ENCODE measurements at places on chromosomes 16 and 17.

GRCh38 chr16:1543085-1543896 is 9.8 kb downstream of the TMEM204 start:
- H3K4me3 ChIP-seq: no peak overlapping the region
- H3K36me3 ChIP-seq: no peaks in the 10 kb centered on the region
- H3K4me1 ChIP-seq: no peaks in the 10 kb centered on the region
- DNase-seq: no peak

- DNase-seq: no peak
- H3K4me1 ChIP-seq: peaks cover 16% of the 10 kb centered on the region
- no peaks in the 10 kb centered on the region for H3K36me3 ChIP-seq
- H3K27me3 ChIP-seq: no peaks in the 10 kb centered on the region
These were observed 201.3 kb downstream of the XYLT1 start for GRCh38 chr16:17269439-17269838.

DNA sequence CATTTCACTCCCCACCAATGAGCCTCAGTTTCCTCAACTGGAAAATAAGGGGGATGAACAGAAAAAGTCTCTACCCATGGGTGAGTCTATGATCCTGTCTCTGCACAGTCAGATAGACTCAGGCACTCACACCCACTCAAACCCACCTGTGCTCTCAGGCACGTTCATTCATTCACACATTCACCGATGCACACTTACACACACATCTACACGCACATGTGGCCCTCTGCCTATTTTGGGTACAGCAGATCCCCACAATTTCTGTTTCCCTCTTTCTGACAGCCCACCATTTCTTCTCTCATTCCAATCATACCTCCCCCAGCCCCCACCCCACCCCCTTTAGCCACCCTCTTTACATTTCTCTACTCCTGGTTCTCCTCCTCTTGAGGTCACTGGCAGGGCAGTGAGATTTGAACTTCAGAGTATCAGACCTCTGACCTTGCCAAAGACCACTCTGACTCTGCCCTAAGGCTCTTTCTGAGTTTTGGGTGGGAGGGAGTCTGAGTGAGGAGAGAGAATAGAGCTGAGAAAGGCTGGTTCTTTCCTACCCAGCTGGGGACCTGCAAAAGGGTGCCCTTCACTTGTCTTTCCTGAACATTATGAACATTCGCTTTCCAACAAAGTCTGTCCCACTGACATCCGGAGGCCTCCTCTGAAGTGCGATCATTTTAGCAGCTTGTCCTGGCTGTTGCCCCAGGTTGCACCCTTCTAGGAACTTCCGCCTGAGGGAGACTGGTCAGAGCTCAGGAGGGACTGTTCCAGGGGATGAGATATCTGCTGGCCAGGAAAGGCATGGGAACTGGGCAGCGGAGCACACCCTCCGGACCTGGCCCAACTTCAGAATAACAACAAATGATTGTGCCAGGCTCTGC is 10.1 kb upstream of the COL1A1 start:
- H3K4me1 ChIP-seq: peaks cover 33% of the 10 kb centered on the region
- H3K36me3 ChIP-seq: no peaks in the 10 kb centered on the region
- peak overlapping the region; percentile 75 for H3K27ac ChIP-seq
- H3K4me3 ChIP-seq: peak overlapping the region; percentile 12
- H3K27me3 ChIP-seq: peaks cover 34% of the 10 kb centered on the region

GRCh38 chr17:885971-886571 is 93.5 kb downstream of the NXN start:
- no peak overlapping the region for H3K4me3 ChIP-seq
- no peaks in the 10 kb centered on the region for H3K27me3 ChIP-seq
- DNase-seq: no peak
- H3K4me1 ChIP-seq: peaks cover 16% of the 10 kb centered on the region

- no peaks in the 10 kb centered on the region for H3K27me3 ChIP-seq
- peak overlapping the region; percentile 93 for H3K4me3 ChIP-seq
- H3K27ac ChIP-seq: peak overlapping the region; percentile 50
- DNase-seq: no peak
- H3K4me1 ChIP-seq: peaks cover 34% of the 10 kb centered on the region
These were observed 1.2 kb downstream of the NFATC3 start for GRCh38 chr16:68086336-68086841.

- no peak overlapping the region for H3K27ac ChIP-seq
- no peaks in the 10 kb centered on the region for H3K4me1 ChIP-seq
- peaks cover 63% of the 10 kb centered on the region for H3K27me3 ChIP-seq
- no peak overlapping the region for H3K4me3 ChIP-seq
- peak; percentile 47 for DNase-seq
These were observed 611 bp downstream of the RRAD start for GRCh38 chr16:66924527-66925321.

- H3K4me1 ChIP-seq: peaks cover 21% of the 10 kb centered on the region
- peak; percentile 84 for DNase-seq
- H3K36me3 ChIP-seq: peaks cover 4% of the 10 kb centered on the region
- peak within 1 kb of the TSS; percentile 98 for H3K4me3 ChIP-seq
These were observed at the start of gene DDX42 for GRCh38 chr17:63774141-63774968. TSS of gene DDX42 (plus strand) at chr17:63774170. CDS start at chr17:63787050, 12,880 bp downstream.

- H3K4me1 ChIP-seq: peaks cover 5% of the 10 kb centered on the region
- DNase-seq: no peak
- H3K36me3 ChIP-seq: no peaks in the 10 kb centered on the region
These were observed 8.3 kb downstream of the MT2A start for GRCh38 chr16:56616608-56617211.

Data from progenitor cell of endocrine pancreas (in vitro differentiated cells).